Colonic mucosa (tissue), 4 donors: ENCODE measurements at places on chromosomes 2 and 18. TPM values are rescaled to one million over a fixed set of nuclear protein-coding genes. Genes with fewer than 3 reads are reported as not detected.

Gene CHST9
- total RNA-seq = 0.05 TPM

Gene RNF138
- 53.2 TPM for total RNA-seq

Gene B3GNT7
- 258 TPM for total RNA-seq

Gene CLEC4F
- 0.12 TPM for total RNA-seq

Gene CD8A
- 1.6 TPM for total RNA-seq

Gene HOXD8
- total RNA-seq = 4.6 TPM

- no peak for DNase-seq
- H3K4me1 ChIP-seq = no peaks in the 10 kb centered on the region
- no peak overlapping the region for H3K4me3 ChIP-seq
- H3K36me3 ChIP-seq = no peaks in the 10 kb centered on the region
- no peak overlapping the region for H3K27ac ChIP-seq
These were observed 33.0 kb downstream of the ACVR1 start for GRCh38 chr2:157843081-157843480.

- no peak for DNase-seq
- peaks cover 30% of the 10 kb centered on the region for H3K27me3 ChIP-seq
- no peaks in the 10 kb centered on the region for H3K36me3 ChIP-seq
- no peak overlapping the region for H3K27ac ChIP-seq
These were observed 1.6 kb upstream of the IGFBP5 start for GRCh38 chr2:216696751-216697560.

DNA sequence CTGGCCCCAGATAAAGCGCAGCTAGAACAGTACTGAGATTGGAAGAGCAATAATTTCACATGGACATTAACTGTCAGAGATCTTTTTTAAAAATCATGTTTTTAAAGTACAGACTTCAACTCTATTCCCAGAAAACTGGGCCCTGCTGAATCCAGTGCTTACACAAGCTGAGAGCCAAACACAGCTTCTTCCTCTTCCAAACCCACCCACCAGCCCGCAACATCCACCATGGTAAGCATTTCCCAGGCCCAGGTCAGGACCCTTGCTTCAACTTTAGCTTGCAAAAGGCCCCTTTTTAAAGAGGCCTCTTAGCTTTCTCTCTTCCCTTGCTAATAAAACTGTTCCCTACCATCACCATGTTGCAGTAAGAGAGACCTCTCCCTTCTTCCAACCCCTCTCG, 2.1 kb downstream of the AAK1 start:
- no peaks in the 10 kb centered on the region for H3K36me3 ChIP-seq
- DNase-seq = no peak
- no peak overlapping the region for H3K27ac ChIP-seq
- peak overlapping the region; percentile 85 for H3K4me3 ChIP-seq
- H3K4me1 ChIP-seq = no peaks in the 10 kb centered on the region

- H3K4me1 ChIP-seq = no peaks in the 10 kb centered on the region
- H3K4me3 ChIP-seq = no peak overlapping the region
- H3K36me3 ChIP-seq = no peaks in the 10 kb centered on the region
These were observed 9.4 kb downstream of the CRACDL start for GRCh38 chr2:98926601-98927000.

DNA sequence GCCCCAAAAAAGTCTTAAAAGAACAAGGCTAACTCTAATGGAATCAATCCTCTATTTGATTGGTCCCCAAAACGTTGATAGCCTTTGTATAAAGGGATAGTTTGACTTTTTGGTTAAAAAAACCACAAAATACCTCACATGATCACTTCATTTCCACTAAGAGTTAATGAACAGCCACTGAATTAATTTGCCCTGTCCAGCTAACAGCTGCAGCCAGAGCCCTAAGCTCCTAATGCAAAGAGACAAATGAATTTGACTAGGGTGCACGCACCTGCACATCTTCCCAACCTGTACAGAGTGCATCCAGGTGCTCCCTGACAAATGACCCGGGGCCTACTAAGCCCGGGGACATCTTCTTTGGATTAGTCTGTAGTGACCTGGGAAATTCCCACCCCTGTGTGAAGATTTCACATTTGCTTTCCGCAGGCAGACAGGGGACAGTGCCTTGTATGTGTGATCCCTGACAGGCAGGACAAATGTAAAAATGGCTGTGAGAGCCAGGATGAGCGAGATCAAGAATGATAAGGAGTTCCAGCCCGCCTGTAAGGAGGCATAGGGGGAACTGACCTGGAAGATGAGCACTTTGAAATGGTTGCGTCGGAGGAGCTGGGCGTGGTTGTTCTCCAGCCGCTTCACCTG, 893 bp downstream of the CAVIN2 start:
- H3K36me3 ChIP-seq = no peaks in the 10 kb centered on the region
- H3K27ac ChIP-seq = peak overlapping the region; percentile 33
- DNase-seq = no peak
- peak overlapping the region; percentile 27 for H3K4me3 ChIP-seq
- no peaks in the 10 kb centered on the region for H3K27me3 ChIP-seq

DNA sequence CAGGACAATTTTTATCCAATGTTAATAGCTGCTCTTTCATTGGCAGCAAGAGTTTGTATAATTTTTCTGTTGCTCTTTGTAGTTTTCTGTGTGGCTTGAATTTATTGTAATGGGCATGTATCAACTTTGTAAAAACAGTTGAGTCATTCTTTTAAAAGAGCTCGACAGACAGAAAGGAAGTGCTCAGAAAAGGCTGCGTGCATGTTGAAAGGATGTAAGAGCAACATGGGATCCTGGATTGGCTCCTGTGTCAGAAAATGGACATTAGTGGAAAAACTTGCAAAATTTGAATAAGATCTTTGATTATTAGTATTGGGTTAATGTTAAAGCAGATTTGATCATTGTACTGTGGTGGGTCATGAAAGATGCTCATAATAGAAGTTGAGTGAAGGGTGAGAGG, 93.3 kb upstream of the CDC42EP3 start:
- H3K27ac ChIP-seq = no peak overlapping the region
- H3K27me3 ChIP-seq = no peaks in the 10 kb centered on the region
- DNase-seq = no peak

DNA sequence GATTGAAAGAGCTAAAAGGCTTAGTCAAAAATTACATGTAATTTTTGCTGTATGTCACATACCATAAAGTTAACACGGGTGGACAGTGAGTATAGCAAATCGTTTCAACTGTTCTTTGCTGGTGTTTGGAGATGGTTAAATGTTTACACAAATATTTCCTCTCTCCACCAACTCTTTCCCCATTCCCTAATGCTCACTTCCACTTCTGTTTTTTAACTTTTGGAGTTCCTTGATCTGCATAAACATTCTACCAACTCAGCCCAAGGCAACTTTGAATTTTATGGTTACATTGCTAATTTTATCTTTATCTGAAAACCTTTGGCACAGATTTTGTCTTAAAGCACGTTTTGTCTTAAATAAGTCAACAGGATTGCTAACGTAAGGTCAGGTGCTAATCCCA, 1.9 kb upstream of the SPOPL start:
- DNase-seq = no peak
- H3K4me1 ChIP-seq = peaks cover 6% of the 10 kb centered on the region
- H3K4me3 ChIP-seq = no peak overlapping the region
- no peaks in the 10 kb centered on the region for H3K36me3 ChIP-seq
- H3K27me3 ChIP-seq = no peaks in the 10 kb centered on the region
- no peak overlapping the region for H3K27ac ChIP-seq

DNA sequence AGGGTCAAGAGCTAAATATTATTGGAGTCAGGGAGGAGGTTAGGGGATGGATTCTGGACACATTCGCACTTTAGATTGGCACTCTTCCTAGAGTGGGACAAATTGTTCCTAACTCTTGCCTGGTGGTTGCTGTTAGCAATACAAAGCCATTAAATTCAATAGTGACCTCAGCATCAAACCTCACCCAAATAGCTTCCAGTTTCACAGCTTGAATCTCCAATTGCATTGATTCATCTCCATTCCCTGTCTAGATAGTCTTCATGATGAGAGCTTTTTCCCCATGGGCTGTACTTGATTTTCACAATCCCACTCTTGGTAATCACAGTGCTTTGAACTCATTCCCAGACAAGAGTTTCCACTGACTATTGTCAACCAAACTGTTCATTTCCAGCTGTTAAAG, 585.9 kb upstream of the SYT4 start:
- H3K27me3 ChIP-seq = no peaks in the 10 kb centered on the region
- H3K36me3 ChIP-seq = no peaks in the 10 kb centered on the region
- no peaks in the 10 kb centered on the region for H3K4me1 ChIP-seq
- DNase-seq = no peak
- no peak overlapping the region for H3K4me3 ChIP-seq

DNA sequence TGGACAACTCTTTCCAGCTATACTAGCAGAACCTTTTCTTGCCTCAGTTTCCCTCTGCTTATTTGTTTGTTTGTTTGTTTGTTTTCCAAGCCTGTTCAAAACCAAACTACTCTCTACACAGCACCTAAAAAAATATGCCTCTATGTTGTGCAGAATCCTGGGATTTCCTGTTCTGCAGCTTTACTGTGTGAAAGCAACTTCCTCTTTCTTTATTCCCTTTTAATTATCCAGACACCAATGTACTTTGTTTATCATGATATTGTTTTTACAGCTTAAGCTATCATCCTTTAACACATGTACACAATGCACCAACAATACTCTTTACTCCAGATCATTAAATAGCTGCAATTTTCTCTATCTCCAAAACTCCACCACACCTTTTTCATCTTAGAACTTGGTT, 259.5 kb downstream of the EPHA4 start:
- peaks cover 3% of the 10 kb centered on the region for H3K4me1 ChIP-seq
- DNase-seq = no peak
- H3K27ac ChIP-seq = no peak overlapping the region
- no peaks in the 10 kb centered on the region for H3K36me3 ChIP-seq
- no peak overlapping the region for H3K4me3 ChIP-seq
- no peaks in the 10 kb centered on the region for H3K27me3 ChIP-seq

- no peaks in the 10 kb centered on the region for H3K27me3 ChIP-seq
- no peaks in the 10 kb centered on the region for H3K4me1 ChIP-seq
- no peak overlapping the region for H3K4me3 ChIP-seq
- no peak for DNase-seq
These were observed 405.4 kb downstream of the SETBP1 start for GRCh38 chr18:45085916-45086624.

- no peaks in the 10 kb centered on the region for H3K36me3 ChIP-seq
- H3K4me1 ChIP-seq = no peaks in the 10 kb centered on the region
- no peak overlapping the region for H3K4me3 ChIP-seq
- no peak overlapping the region for H3K27ac ChIP-seq
- no peak for DNase-seq
These were observed 108.7 kb downstream of the EN1 start for GRCh38 chr2:118738524-118739308.

GRCh38 chr2:213065583-213066442, 85.6 kb downstream of the IKZF2 start:
- H3K27me3 ChIP-seq = no peaks in the 10 kb centered on the region
- DNase-seq = peak; percentile 39
- H3K4me3 ChIP-seq = no peak overlapping the region
- H3K27ac ChIP-seq = no peak overlapping the region
- no peaks in the 10 kb centered on the region for H3K36me3 ChIP-seq

DNA sequence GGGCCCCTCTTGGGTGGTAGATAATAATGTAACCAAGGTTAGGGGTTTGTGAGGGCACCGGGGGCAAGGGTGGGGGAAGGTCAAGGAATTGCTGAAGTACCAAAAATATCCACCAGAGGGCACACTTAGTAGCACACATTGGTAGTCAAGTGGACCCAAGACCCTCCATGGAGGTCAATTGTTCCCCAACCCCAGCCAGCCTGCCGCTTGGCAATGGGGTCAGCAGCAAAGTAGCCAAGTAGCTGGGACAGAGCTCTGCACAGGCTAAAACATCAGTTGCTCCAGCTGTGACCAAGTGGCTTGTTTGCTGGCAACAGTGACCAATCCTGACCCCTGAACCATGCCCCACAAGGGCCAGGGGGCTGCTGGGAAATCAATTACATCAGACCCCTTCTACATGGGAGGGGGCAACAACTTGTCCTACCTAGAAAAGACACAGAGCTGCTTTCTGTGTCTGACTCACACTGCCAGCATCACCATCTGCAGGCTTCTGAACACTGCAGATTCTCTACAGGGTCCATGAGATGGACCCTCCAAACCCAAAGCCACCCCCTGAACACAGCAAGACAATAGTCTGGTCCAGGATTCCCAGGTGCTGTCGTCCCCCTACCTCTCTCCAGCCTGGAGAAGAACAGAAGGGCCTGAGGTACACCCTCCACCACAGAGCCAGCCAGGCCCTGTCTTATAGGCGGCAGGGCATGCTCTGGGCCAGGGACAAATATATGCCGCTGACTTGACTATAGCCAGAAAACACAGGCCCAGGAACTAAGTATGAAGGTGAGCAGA, 76.0 kb downstream of the EMX1 start:
- no peaks in the 10 kb centered on the region for H3K36me3 ChIP-seq
- H3K27ac ChIP-seq = no peak overlapping the region
- peak; percentile 54 for DNase-seq
- no peak overlapping the region for H3K4me3 ChIP-seq
- no peaks in the 10 kb centered on the region for H3K4me1 ChIP-seq

- H3K4me3 ChIP-seq = no peak overlapping the region
- no peak overlapping the region for H3K27ac ChIP-seq
- no peaks in the 10 kb centered on the region for H3K4me1 ChIP-seq
- H3K27me3 ChIP-seq = no peaks in the 10 kb centered on the region
- no peaks in the 10 kb centered on the region for H3K36me3 ChIP-seq
- DNase-seq = no peak
These were observed 516.2 kb upstream of the MYT1L start for GRCh38 chr2:2847209-2847676.

GRCh38 chr2:37616677-37617005, 54.8 kb downstream of the CDC42EP3 start:
- H3K27me3 ChIP-seq = no peaks in the 10 kb centered on the region
- no peaks in the 10 kb centered on the region for H3K36me3 ChIP-seq
- no peak overlapping the region for H3K4me3 ChIP-seq

- H3K4me3 ChIP-seq = no peak overlapping the region
- peaks cover 9% of the 10 kb centered on the region for H3K27me3 ChIP-seq
- no peaks in the 10 kb centered on the region for H3K36me3 ChIP-seq
- no peaks in the 10 kb centered on the region for H3K4me1 ChIP-seq
- no peak overlapping the region for H3K27ac ChIP-seq
These were observed 172.9 kb downstream of the CELF4 start for GRCh38 chr18:37392648-37393047.

- no peak overlapping the region for H3K4me3 ChIP-seq
- H3K36me3 ChIP-seq = no peaks in the 10 kb centered on the region
- H3K4me1 ChIP-seq = no peaks in the 10 kb centered on the region
- H3K27ac ChIP-seq = no peak overlapping the region
These were observed 19.8 kb downstream of the HDAC4 start for GRCh38 chr2:239380831-239381708.

DNA sequence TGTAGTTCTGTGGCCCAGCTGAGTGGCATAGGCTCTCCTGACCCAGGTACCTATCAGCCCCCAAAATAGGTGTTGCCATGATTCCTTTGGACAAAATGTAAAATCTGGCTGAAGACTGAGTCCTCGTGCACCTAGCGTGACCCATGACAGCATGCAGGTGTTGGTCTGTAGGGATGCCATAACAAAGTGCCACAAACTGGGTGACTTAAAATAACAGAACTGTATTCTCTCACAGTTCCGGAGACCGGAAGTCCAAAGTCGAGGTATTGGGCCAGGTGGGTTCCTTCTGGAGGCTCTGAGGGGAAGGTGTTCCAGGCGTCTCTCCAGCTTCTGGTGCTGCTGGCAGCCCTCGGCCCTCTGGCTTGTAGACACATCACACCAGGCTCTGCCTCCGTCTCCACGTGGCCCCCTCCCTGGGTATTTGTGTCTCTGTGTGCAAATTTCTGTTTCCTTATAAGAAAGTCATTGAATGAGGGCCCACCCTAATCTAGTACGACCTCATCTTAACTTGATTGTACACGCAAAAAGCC, 34.5 kb downstream of the LRRFIP1 start:
- no peaks in the 10 kb centered on the region for H3K36me3 ChIP-seq
- no peak for DNase-seq
- H3K4me1 ChIP-seq = peaks cover 5% of the 10 kb centered on the region
- no peaks in the 10 kb centered on the region for H3K27me3 ChIP-seq
- no peak overlapping the region for H3K4me3 ChIP-seq
